ENCODE measurements at places on chromosomes 1 and 21.

GRCh38 chr1:63883494-63884235, 109.8 kb downstream of the ROR1 start:
- DNase-seq = no peak

GRCh38 chr1:116738673-116739370, 15.4 kb upstream of the CD2 start:
- DNase-seq = no peak

- peak; percentile 87 for DNase-seq
Measured at GRCh38 chr1:155050560-155051341, at the start of gene ADAM15. TSS of gene ADAM15 (plus strand) at chr1:155051316. CDS start at chr1:155051387, 71 bp downstream.

- no peak for DNase-seq
Measured at GRCh38 chr1:244064621-244065020, 13.5 kb downstream of the ZBTB18 start.

- no peak for DNase-seq
Measured at GRCh38 chr1:101109791-101110190, 84.2 kb upstream of the DPH5 start.

GRCh38 chr1:213921712-213922111, 66.1 kb upstream of the PROX1 start:
- no peak for DNase-seq

GRCh38 chr1:175319912-175320230, 127.3 kb upstream of the KIAA0040 start:
- DNase-seq = no peak
